Cortex of kidney (tissue), 1 donor: ENCODE measurements at places on chromosomes 5 and 9.

- DNase-seq, result no peak
Observed at GRCh38 chr5:17440766-17441165, 57.3 kb upstream of the TAF11L2 start.

GRCh38 chr5:17079562-17079961, 137.9 kb upstream of the BASP1 start:
- DNase-seq, result no peak

GRCh38 chr9:111736714-111737113, 58.0 kb downstream of the SHOC1 start:
- DNase-seq, result no peak

- DNase-seq, result no peak
Observed at GRCh38 chr9:28750136-28750535, 1176.9 kb upstream of the C9orf72 start.

DNA sequence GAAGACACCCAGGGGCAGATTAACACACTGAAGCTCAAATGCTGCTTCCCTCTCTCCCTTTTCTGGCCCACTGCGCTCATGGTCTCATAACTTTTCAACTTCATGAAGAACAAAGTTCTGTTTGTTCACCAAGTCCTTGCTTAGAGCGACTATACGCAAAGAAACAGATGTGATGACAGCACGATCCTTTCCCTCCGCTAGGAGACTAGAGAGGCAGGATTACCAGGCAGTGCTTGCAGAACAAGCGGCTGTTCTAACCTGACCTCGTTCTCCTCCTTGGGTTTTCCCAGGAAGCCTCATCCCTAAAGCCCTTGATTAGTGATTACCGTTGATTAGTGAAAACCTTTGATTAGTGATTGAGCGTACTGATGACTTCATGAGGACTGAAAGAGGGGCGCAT, 649.9 kb downstream of the IRX1 start:
- no peak for DNase-seq

- no peak for DNase-seq
Observed at GRCh38 chr5:79850941-79851340, 140.1 kb downstream of the MTX3 start.

DNA sequence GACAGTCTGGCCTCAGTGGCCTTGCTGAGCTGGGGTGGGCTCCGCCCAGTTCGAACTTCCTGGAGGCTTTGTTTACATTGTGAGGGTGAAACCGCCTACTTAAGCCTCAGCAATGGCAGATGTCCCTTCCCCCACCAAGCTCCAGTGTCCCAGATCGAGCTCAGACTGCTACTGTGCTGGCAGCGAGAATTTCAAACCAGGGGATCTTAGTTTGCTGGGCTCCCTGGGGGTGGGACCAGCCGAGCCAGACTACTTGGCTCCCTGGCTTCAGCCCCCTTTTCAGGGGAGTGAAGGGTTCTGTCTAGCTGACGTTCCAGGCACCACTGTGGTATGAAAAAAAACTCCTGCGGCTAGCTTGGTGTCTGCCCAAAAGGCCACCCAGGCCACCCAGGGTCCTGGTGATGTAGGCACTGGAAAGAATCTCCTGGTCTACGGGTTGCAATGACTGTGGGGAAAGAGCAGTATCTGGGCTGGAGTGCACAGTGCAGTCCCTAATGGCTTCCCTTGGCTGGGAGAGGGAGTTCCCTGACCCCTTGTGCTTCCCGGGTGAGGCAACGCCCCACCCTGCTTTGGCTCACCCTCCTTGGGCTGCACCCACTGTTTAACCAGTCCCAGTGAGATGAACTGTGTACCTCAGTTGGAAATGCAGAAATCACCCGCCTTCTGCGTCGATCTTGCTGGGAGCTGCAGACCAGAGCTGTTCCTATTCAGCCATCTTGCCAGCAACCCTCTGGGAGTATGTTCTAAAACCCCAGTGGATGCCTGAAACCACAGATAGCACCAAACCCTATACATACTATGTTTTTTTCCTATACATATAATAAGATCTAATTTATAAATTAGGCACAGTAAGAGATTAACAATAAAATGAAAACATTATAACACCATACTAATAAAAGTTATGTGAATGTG, 95.5 kb downstream of the TMEM161B start:
- no peak for DNase-seq

GRCh38 chr5:34480810-34481528, 175.2 kb upstream of the RAI14 start:
- no peak for DNase-seq

DNA sequence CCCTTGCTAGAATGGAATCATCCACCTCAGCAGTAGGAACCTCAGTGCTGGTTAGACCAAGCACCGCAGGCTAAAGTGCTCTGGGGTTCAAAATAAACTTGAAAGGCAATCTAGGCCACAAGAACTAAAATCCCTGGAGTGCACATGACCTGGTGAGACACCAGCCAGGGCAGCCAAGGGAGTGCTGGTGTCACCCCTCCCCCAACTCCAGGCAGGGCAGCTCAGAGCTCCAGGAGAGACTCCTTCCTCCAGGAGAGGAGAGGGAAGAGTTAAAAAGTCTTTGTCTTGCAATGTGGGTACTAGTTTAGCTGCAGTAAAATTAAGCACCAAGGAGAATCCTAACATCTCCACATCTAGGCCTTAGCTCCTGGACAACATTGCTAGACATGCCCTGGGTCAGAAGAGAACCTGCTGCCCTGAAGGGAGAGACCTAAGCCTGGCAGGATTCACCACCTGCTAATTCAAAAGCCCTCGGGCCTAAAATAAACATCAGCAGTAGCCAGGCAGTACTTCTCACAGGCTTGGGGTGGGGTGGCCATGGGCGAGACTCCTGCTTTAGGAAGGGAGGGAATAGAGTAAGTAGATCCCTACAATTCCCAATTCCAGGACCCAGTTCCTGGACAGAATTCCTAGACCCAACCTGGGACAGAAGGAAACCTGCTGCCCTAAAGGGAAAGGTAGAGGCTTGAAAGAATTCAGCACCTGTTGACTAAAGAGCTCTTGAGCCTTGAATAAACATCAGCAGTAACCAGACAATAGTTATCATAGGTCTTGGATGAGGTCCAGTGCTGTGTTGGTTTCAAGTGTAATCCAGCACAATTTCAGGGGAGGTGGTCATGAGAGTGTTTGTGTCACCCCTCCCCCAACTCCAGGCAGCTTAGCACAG, 25.8 kb downstream of the UGT3A2 start:
- DNase-seq, result no peak

DNA sequence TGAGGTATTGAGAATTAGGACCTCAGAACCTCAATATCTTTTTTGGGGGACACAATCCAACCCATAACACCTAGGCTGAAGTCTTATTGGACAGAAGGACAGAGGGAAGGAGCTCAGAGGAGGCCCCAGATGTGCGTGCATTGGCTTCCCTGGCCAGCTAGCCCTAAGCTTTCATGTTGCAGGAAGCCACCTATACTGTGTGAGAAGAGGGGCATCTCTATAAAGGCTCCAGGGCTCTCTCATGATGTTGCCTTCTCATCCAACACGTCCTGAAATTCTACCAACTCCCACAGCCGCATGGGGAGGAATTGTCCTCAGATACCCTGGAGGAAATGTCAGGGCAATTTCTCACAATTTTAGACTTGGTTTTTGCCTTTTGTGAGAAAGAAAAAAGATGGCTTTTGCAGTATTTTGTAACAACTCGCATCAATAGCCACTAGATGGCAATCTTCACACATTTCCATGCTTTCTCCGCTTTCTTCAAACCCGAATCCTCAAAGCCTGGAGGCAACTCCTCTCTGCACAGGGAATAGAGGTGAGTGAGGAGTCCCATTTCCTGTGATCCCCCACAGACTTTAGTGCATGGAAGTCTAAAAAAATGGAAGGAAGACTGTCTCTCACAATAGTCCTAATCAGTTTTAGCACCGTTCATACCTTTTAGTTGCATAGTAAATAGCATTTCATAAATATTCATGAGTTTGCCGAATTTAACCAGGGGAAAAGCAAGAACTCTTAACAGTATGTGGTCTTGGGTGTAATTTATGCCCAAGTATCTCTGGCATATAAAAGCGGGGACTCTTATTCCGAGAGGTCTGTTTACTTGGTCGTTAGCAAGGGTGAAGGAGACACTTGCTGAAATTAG, 7.4 kb upstream of the PPP3R2 start:
- DNase-seq, result no peak

GRCh38 chr9:38651400-38652042, 31.1 kb upstream of the ANKRD18A start:
- DNase-seq, result no peak

DNA sequence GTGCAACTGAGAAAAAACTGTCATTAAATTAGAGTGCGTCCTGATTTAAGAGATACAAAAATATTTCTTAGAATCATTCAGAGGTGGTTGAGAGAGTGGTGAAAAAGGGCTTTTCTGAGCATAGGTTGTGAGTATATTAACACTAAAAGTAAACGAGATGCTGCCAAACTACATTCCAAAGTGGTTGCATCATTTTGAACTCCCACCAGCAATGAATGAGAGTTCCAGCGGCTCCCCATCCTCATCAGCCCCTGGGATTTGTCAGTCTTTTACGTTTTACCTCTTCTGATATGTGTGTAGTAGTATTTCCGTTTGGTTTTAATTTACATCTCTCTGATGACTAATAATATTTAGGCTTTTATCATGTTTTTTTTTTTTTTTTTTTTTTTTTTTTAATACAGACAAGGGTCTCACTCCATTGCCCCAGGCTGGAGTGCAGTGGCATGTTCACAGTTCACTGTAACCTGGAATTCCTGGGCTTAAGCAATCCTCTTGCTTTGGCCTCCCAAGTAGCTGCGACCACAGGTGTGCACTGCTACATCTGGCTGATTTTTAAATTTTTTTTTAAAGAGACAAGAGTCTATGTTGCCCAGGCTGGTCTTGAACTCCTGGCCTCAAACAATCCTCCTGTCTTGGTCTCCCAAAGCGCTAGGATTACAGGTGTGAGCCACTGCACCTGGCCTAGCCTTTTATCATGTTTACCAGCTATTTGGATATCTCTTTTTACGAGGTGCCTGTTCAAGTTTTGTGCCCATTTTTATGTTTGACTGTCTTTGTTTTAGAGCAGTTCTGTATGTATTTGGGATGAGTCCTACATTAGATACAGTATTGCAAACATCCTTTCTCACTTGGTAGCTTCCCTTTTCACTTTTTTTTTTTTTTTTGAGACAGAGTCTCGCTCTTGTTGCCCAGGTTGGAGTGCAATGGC, 17.0 kb downstream of the PRRT1B start:
- DNase-seq, result no peak

- no peak for DNase-seq
Observed at GRCh38 chr5:40409601-40410000, 270.1 kb upstream of the PTGER4 start.

DNA sequence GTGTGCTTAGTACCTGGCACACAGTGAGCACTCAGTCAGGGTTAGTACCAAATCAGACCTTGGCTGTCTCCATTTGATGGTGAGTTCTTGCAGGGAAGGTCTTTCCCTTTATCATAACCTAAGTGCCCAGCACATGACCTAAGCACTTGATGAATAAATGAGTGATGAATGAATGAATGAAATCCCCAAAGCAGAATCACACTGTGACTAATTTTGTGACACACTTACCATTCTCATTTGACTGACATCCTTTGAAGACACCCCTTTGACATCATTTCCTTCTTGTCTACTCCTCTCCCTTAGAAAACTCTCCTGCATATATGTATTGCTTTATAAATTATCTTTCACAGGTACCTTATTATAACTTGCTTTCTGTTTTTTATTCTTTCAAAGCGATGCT, 130.2 kb upstream of the ELL2 start:
- no peak for DNase-seq

- DNase-seq, result no peak
Observed at GRCh38 chr5:84032324-84032723, 311.7 kb upstream of the HAPLN1 start.

- no peak for DNase-seq
Observed at GRCh38 chr5:139389701-139390638, at the start of gene MZB1. MZB1 (minus strand) TSS chr5:139389913; CDS start chr5:139389856, 57 bp downstream.

DNA sequence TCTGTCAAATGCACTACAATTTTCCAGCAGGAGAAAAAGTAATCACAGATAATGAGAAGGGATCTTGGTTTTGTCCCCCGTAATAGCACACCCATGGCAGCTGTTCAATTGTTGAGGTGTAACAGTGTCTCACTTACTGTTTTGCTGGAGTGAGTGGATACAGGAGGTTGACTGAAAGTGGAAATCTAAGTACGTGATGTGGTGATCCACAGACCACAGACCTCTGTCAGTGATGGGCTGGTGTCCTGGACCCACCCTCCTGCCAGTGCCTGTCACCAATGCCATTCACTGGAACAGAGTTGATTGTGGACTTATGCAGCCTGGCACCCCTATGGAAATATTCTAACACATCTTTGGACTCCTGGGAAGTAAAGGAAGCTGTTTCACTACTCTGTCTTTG, 261.7 kb downstream of the TRPM3 start:
- no peak for DNase-seq

DNA sequence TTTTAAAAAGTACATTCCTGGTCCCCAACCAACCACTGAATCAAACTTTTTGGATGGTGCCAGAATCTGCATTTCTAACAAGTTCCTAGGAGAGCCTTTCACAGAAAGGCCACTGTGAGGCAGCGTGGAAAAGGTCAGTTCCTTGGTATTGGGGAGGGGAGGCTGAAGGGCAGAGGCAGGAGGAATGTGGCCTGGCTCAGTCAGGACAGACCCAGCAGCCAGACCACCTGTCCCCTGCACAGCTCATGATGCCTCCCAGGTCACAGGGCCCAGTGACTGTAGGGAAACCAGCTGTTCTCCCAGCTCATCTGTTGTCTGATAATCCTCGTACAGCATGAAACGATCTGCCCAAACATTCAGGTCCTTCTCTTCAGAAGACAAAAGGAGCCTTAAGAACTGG, 132.9 kb downstream of the LHFPL2 start:
- DNase-seq, result no peak

- no peak for DNase-seq
Observed at GRCh38 chr5:89901346-89901745, 508.2 kb downstream of the CETN3 start.

DNA sequence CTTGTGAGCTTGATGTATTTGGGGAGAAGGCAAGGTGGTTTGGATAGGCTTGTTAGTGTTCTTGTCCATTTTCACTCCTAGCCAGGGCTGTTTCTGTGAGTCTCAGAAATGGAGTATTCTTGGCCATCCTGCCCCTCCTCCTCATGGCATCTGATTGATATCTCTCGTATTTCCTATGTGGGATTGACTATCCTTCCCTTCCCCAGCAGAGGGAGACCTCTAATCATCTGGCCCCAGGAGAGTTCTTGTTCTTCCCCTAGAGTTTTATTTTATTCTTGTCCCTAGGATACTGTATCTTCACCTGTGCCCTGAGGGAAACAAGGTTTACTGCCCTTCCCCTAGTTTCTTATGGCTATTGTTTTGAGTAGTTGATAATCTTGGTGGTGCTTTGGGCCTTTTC, 114.4 kb downstream of the VPS13A start:
- DNase-seq, result no peak

- no peak for DNase-seq
Observed at GRCh38 chr5:81391-82021, 10.5 kb upstream of the PLEKHG4B start.
